ENCODE measurements at places on chromosomes 13 and 19. TPM values are rescaled to one million over a fixed set of nuclear protein-coding genes. Genes with fewer than 3 reads are reported as not detected.

AMER2 gene
- total RNA-seq: not detected

NALCN gene
- total RNA-seq: 0.64 TPM

PLPPR3 gene
- total RNA-seq: 8.1 TPM

RELB gene
- total RNA-seq: 15.8 TPM

SIGLEC10 gene
- total RNA-seq: 6.8 TPM

CBY2 gene
- total RNA-seq: not detected

SLC25A15 gene
- total RNA-seq: 8.6 TPM

A1BG gene
- total RNA-seq: 16.4 TPM

- no peak overlapping the region for H3K27ac ChIP-seq
- no peak overlapping the region for H3K4me3 ChIP-seq
- H3K36me3 ChIP-seq: no peaks in the 10 kb centered on the region
- no peaks in the 10 kb centered on the region for H3K27me3 ChIP-seq
- H3K4me1 ChIP-seq: no peaks in the 10 kb centered on the region
Measured at GRCh38 chr13:77565635-77566034, 30.1 kb downstream of the SCEL start.

GRCh38 chr19:1634938-1635243 is 17.5 kb downstream of the TCF3 start:
- H3K27ac ChIP-seq: no peak overlapping the region
- no peak for DNase-seq
- H3K27me3 ChIP-seq: no peaks in the 10 kb centered on the region
- no peaks in the 10 kb centered on the region for H3K4me1 ChIP-seq
- H3K36me3 ChIP-seq: no peaks in the 10 kb centered on the region
- H3K4me3 ChIP-seq: no peak overlapping the region

GRCh38 chr19:738509-739128 is 12.3 kb upstream of the MISP start:
- no peak overlapping the region for H3K27ac ChIP-seq
- H3K4me1 ChIP-seq: no peaks in the 10 kb centered on the region
- no peaks in the 10 kb centered on the region for H3K36me3 ChIP-seq
- no peaks in the 10 kb centered on the region for H3K27me3 ChIP-seq

- no peaks in the 10 kb centered on the region for H3K27me3 ChIP-seq
- DNase-seq: no peak
- H3K27ac ChIP-seq: no peak overlapping the region
Measured at GRCh38 chr19:54109651-54110050, 5.8 kb downstream of the TFPT start.

- no peaks in the 10 kb centered on the region for H3K27me3 ChIP-seq
- H3K36me3 ChIP-seq: no peaks in the 10 kb centered on the region
- H3K4me3 ChIP-seq: no peak overlapping the region
- peak; percentile 80 for DNase-seq
- no peaks in the 10 kb centered on the region for H3K4me1 ChIP-seq
Measured at GRCh38 chr19:6765738-6766356, 1.4 kb downstream of the SH2D3A start.

DNA sequence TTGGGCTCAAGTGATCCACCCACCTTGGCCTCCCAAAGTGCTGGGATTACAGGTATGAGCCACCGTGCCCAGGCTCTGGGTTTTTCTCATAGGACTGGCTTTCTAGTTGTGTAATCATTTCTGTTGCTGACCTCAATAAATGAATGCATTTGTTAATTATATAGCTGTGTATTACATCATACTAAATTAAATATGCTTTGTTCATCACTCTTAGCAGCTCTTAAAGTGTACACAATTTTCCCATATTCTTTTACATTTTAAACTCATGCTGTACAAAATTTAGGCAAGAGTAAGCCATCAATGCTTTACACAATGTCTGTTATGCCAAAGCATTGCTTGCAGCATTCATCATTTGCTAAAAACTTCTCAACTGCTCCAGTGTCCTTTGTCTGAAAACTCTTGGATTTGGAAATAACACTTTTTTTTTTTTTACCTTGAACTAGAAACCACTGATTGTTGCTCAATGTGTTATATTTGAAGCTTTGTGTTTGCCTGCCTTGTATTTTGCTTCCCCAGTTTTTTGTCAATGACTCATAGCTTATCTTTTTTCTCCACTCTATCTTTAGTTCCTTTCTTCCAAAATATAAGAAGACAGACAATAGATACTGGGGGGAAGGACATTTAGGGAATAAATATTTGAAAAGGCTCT is 31.4 kb downstream of the CCDC122 start:
- DNase-seq: no peak
- no peak overlapping the region for H3K4me3 ChIP-seq

DNA sequence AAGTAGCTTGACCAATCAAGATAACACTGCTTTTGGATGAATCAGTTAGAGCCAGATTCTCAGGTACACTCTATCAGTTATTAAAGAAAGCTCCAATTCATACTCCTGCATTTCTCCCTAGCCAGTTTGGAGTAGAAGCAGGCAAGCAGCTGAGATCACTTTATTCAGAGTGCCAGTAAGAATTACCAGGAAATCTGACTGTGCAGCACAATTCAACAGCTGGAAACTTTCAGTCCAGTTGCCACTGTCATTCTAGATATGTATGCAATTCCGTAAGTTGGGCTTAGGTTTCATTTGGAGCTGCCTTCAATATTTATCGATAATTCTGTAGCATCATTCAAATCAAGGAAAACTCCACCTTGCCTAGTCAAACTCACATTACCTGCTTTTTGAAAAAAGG is 2625.6 kb upstream of the PCDH20 start:
- no peaks in the 10 kb centered on the region for H3K4me1 ChIP-seq
- H3K27me3 ChIP-seq: no peaks in the 10 kb centered on the region
- no peaks in the 10 kb centered on the region for H3K36me3 ChIP-seq

- no peak overlapping the region for H3K27ac ChIP-seq
- H3K27me3 ChIP-seq: no peaks in the 10 kb centered on the region
- no peak for DNase-seq
- no peaks in the 10 kb centered on the region for H3K36me3 ChIP-seq
Measured at GRCh38 chr13:91036886-91037285, 310.6 kb upstream of the MIR17HG start.

DNA sequence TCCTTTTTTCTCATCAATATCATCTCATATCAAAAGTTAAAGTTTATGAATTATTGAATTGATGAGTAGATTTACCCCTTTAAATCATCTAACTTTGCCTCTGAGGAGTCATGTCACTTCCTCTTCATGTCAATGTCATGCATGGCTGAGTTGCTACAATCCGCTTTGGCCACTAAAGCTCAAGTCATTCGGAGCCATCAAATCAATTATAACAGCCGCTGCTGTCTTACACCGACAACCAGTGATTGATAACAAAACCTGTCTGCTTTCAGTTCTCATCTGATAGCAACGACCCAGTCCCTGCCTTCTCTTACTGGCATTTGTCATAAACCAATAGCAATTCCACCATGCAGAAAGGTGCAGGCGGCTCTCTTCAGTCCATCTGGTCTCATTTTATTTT is 429.3 kb downstream of the DIAPH3 start:
- H3K27ac ChIP-seq: no peak overlapping the region
- H3K4me1 ChIP-seq: no peaks in the 10 kb centered on the region
- no peak for DNase-seq
- H3K36me3 ChIP-seq: no peaks in the 10 kb centered on the region
- no peaks in the 10 kb centered on the region for H3K27me3 ChIP-seq

DNA sequence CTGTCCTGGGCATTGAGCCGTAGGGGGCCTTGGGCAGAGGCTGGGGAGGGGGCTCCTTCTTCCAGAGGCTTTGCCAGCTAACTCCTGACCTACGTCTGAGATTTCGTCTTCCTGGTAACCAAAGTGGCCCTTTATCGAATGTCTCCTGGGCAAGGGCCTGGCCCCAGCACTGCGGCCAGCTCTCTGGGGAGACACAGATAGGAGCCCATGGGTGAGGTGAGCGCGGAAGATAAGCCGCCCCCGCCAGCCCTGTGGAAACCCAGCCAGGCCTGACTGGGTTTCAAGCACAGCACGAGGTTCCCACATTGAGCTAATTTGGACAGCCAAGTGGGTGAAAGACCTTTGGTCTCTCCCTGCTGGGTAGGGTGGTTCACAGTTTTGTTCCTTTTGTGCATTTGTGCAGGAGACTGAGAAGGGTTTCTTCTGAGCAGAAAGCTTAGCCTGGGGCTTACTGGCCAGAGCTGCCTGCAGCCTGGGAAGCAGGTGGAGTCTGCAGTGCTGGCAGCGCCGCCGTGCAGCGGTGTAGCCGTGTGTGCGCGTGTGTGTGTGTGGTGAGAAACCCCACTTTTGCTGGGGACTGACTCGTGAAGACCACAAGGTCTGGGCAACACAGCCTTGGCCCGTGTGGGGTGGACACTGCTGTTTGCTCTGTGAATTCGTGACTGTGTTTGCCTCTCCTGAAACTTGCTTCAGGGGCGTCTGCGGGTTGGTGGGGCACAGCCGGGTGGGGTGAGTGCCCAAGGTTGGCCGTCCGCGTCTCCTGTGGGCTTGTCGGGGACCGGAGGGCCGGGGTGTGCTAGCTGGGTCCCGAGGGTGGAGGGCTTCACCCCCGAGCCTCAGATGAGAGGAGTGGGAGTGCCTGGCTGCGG is 2.5 kb downstream of the BSG start:
- H3K27me3 ChIP-seq: no peaks in the 10 kb centered on the region
- H3K4me3 ChIP-seq: no peak overlapping the region

DNA sequence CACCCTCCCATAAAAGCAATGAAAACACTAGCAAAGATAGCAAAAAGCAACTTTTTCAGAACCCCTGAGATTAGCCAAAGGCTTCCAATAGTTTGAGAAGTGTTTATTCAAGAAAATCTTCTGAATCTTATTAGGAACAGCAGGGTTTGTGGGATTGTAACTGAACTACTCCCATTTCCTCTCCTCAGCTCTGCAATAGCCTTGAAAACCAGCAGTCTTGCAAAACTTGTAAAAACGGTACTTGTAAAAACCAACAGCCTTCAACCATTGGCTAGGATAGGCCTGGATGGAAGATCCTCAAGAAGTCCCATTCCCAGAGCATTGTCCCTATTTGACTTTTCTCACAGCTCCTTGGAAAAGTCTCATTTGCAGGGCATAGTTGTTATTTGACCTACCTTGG is 12.1 kb downstream of the RNASEH2B start:
- H3K4me3 ChIP-seq: no peak overlapping the region
- no peak overlapping the region for H3K27ac ChIP-seq
- H3K36me3 ChIP-seq: peaks cover 3% of the 10 kb centered on the region
- H3K4me1 ChIP-seq: peaks cover 6% of the 10 kb centered on the region
- H3K27me3 ChIP-seq: no peaks in the 10 kb centered on the region
